Ecto neural progenitor cell (in vitro differentiated cells): ENCODE measurements at places on chromosomes 6 and 20.
A peak's percentile ranks its signal among the peaks of the same experiment; 100 is the strongest.

DNA sequence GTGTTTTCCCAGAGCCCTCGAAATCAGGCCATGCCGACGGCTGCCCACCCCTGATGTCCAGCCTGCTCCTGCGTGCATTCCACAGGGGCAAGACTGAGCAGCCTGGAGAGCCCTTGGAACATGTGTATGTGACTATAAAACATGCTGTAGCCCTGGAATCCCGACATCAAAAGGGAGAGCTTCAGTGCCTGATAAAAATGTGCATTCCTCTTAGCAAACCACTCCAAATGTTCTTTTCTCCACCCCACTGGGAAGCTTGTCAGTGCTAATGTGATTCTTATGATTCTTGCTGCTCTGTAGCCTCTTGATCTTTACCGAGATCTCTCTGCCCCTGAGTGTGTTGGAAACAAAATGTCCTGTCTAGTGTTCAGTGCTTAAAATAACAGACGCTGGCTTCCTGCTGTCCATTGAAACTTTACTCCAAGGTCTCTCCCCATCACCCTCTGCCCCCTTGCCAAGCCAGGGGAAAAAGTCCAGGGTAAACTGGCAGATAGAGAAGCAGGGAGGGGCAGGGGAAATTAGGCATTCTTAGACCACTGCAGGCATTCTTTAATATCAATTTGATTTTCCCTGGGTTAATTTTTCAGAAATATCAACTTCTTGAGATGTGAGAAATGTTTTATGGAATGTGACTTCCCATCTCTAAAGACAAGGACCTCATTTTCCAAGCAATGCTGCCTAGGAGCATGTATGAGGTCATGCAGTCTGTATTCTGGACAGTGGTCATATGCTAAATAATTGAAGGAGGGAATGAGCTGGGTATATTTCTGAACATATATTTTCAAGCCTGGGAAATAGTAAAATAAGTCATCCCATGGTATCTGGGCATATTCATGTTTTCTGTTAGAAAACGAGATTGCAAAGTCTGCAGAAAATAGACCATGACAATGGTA lies 73.8 kb upstream of the ISM1 start:
- DNase-seq = no peak

DNA sequence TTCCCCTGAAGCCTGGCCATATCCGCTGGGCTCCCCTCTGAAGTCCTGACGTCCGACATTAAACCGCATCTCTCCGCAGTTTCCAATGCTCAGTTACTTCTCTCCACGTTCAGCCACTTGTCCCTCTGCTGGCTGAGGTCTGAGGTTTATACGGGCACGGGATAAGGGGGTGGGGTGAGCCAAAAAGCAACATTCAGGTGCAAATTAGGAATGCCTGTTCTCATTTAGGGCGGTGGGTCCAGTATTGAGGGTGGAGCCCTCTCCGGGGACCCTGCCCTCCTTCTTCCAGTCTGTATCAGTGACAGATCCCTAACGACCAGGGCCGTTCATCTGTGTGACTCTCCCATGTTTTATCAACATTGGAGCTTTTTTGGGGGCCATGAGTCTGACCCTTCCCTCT lies 1454.4 kb downstream of the HACE1 start:
- no peak for DNase-seq

- DNase-seq = no peak
Measured at GRCh38 chr6:56570413-56571359, 72.0 kb downstream of the DST start.

- no peak for DNase-seq
Measured at GRCh38 chr6:82963191-82963925, 102.3 kb downstream of the UBE3D start.

DNA sequence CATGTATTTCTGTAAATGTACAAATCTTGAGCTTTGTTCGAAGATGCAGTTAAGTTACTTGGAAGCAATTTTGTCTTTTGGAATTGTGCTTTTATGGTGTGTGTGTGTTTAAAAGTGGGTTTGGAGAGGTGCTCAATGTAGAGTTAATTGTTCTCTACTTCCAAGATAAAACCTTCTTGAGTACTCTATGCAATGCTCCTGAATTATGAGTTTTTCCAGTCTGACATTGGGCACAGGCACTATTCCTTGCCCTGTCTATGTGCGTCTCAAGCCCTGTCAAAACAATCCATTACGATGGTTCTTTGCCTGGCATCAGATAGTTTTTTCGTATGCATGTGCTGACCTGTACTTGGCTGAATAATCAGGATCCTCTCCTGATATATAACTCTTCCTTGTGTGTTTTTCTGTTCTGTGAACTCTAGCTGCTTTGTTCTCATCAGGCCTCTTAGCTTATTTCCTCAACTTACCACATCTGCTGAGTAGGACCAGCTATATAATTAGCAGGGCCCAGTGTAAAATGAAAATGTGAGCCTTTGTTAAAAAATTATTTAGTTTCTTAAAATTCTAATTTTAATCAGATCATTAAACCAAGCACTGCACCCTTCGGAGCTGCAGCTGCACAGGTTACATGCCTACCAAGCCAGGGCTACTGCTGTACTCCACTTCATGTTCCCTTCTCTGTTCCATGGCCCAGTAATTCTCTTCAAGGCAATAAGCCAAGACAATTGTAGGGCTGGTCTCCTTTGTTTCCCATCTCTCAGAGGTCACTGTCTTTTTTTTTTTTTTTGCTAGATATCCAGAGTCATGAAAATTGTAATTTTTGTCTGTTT lies 160.1 kb downstream of the ZFAND3 start:
- DNase-seq = no peak

DNA sequence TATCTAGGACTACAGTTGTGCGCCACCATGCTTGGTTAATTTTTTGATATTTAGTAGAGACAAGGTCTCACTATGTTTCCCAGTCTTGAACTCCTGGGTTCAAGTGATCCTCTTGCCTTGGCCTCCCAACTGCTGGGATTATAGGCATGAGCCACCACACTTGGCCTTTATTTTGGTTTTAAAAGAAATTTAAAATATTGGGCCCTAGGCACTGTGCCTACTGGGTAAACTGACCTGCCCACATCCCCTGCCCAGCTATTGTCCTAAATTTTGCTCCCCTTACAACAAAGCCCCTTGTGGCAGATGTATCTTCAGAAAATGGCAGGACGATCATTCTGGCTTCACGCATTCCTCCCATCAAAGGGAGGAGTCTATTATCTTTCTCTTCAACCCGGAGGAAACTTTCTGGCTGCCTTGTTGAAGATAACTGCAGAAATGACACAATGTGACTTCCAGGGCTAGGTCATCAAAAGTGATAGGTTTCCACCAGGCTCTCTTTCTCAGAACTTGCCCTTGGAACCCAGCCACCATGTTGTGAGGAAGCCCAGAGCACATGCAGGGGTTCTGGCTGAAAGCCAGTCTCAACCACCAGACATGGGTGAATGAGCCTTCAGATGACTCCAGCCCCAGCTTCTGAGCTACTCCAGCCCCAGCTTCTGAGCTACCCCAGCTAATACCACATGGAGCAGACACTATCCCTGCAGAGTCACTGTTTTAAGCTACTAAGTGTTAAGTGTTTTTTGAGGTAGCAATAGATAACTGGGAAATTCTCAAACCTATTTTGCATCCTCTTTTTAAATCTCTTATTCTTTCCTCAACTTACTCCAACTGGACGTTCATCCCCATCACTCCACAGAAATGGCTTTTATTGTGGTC lies 4.6 kb upstream of the GUCA1B start:
- no peak for DNase-seq

DNA sequence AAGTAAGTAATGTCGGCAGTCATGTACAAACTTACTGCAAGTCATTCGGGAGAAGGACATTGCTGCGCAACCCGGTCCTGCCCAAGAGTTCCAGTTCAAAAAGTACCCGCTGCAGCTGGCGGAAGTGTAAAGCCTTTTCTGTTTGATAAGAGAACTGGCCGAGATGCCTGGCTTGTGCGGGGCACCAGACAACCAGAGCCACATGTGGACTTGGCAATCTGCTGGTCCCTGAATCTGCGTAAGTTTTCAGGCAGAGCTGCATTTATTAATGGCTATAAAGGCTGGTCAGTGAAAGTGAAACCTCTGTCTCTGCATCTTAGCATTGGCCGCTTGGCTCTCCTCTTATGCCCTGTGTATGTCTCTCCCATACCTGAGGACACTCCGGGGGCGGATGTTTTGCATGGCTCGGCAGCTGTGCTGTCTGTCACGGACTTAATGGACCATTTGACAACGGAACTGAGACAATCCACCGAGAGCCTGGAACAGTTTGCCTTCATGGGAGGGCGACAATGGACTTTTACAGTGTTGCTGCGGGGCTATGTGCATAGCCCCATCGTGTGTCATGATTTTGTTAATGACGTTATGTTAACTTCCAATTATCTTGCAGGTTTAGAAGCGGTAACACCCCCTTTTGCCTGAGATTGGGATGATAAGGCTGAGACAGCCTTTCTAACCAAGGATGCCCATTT lies 19.8 kb upstream of the RGS17 start:
- DNase-seq = no peak

GRCh38 chr20:24752612-24753011 lies 196.5 kb upstream of the CST7 start:
- DNase-seq = peak; percentile 29

GRCh38 chr6:140002396-140003022 lies 628.1 kb upstream of the CITED2 start:
- no peak for DNase-seq

DNA sequence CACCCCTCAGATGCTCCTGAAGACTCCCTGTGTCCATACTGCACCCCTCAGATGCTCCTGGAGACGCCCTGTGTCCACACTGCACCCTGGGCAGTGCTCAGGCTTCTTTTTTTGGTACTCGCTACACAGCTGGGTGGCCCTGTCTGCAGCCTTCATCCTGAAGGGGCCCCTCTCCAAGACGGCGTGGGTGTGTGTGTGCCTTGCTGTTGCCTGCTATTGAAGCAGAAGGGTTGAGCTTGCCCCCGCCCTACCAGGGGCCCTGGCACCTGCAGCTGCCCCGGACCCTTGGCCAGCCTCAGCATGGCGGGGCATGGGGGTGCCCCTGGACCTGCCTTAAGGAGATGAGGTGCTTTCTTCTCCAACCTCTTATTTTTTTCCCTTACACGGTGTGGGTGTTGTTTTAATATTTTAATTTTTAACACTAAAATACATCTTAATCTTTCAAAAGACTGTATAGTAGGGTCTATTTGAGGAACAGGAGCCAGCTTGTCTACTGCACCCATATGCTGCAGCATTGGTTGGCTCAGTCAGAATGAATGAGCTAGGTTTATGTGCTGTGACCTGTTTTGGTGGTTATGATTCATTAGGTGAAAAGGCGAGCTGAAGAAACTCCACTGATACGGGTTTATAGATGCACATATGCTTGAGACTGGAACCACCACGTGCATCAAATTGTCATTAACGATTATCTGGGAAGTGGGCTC lies 135.9 kb downstream of the AGPAT4 start:
- DNase-seq = no peak

- DNase-seq = no peak
Measured at GRCh38 chr6:63936399-63936798, 300.8 kb downstream of the PHF3 start.

DNA sequence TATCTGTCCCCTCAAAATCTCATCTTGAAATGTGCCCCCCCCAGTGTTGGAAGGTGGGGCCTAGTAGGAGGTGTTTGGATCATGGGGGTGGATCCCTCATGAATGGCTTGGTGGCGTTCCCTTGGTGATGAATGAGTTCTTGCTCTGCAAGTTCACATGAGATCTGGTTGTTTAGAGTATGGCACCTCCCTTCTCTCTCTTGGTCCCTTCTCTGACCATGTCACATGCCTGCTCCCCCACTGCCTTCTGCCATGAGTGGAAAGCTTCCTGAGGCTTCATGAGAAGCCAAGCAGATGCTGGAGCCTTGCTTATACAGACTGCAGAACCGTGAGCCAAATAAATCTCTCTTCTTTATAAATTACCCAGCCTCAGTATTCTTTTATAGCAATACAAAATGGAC lies 70.9 kb downstream of the MAN1A1 start:
- no peak for DNase-seq

DNA sequence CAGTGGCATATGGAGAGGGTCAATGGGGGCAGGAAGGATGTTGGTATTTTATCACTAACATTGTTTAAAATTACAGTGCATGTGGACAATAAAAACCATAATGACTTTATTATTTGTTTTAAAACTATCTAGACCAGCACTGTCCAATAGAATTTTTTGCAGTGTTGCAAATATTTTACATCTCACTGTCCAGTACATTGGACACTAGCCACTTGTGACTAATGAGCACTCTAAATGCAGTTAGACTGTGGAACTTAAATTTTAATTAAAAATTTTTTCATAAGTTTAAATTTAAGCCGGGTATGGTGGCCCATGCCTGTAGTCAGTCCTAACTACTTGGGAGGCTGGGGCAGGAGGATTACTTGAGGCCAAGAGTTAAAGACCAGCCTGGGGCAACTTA lies 101.7 kb downstream of the DTD1 start:
- DNase-seq = no peak
